Putamen (tissue), 1 donor: ENCODE measurements at places on chromosomes 4 and X.

DNA sequence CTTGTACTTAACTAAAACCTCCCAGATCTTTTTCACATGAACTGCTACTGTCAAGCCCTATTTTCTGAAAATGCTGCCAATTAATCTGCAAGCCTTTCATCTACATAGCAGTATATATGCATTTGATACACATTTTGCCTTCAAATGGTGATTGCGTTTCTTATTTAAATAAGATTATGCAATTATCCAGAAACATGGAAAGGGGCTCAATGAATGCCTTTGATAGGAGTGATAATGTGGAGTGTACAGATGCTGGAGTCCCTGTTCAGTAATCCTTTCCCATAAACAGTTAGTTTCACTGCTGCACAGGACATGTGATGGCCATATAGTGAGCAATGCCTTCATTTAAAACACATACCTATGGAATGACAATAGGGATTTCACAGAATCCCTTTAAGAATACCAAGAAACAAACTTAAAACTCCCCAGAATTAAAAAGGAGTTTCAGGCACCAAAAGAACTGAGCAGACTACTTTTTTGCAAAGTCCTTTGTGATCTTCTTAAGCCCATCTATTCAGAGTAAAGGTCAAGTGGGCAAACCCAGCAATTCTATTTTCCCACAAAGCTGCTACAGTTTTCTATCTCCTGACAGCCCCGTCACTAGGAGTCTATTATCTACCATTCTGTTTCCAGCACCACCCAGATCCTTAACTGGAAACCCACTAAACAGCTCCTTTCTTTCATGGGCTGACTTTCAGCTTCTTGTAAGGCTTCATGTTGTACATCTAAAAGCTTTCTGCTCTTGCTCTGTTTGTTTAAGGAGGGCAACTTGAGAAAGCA lies 120.3 kb downstream of the UNC5C start:
- DNase-seq = no peak

DNA sequence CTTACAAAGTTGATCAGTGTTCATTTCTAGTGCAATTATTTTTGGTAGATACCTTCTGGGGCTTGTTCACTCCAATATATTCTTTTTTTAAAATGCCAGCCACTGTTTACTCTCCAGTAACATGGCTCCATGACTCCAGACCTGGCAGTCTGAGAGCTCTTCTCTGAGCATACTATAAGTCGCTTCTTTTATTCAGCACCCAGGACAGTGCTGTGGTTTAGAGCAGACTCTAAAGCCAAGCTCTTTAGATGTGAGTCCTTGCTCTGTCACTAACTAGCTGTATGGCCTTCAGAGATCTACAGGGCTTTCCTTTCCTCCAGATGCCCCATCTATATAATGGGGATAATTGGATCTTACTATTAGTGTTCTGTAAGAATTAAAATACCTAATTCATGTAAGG lies 200.2 kb upstream of the FAM241A start:
- DNase-seq = no peak

DNA sequence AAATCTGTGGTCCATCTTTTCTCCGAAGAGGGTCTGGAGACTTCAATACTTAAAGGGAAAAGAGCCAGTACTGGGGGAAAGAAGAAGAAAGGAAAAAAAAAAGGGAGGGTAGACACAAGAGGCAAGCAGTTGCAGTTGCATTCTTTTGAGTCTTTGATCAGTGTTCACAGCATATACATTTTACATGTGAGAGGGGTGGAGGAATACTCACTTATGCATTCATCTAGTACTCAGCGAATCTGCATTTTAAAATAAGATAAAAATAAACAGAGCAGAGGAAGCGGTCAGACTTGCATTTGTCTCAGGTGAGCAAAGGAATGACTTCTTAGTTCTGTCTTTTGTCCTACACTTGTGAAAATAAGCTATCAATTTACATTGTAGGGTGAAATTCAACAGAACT lies 275.6 kb downstream of the SLC7A11 start:
- DNase-seq = no peak

- no peak for DNase-seq
These were observed 12.0 kb downstream of the BST1 start for GRCh38 chr4:15714646-15715435.

DNA sequence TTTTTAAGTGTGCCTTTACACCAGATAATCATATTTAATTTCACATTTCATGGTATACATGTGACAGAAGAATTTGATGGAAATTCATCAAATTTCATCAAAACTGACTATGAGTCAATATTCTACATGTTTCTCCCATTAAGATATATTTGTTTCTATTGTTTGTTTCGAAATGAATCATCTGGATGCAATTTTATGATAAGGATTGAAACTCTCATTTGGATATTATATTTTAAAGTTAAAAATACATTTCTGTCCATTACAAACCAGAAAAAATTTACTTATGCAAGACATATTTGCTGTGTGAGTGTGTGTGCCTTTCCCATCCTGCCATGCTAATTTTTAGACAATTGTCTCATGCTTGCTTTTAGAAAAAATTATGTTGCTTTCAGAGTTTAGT lies 52.2 kb downstream of the SULT1B1 start:
- no peak for DNase-seq

- no peak for DNase-seq
These were observed 744.0 kb downstream of the FSTL5 start for GRCh38 chr4:161419822-161420221.

DNA sequence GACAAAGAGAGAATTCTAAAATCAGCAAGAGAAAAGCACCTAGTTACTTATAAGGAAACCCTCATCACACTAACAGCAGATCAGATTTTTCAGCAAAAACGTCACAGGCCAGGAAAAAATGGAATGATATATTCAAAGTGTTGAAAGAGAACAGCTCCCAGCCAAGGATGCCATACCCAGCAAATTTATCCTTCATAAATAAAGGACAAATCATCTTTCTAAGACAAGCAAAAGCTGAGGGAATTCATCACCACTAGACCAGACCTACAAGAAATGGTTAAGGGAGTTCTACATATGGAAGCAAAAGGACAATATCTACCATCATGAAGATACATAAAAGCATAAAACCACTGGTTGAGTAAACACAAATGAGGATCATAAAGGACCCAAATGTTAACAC lies 53.6 kb downstream of the MANBA start:
- no peak for DNase-seq

DNA sequence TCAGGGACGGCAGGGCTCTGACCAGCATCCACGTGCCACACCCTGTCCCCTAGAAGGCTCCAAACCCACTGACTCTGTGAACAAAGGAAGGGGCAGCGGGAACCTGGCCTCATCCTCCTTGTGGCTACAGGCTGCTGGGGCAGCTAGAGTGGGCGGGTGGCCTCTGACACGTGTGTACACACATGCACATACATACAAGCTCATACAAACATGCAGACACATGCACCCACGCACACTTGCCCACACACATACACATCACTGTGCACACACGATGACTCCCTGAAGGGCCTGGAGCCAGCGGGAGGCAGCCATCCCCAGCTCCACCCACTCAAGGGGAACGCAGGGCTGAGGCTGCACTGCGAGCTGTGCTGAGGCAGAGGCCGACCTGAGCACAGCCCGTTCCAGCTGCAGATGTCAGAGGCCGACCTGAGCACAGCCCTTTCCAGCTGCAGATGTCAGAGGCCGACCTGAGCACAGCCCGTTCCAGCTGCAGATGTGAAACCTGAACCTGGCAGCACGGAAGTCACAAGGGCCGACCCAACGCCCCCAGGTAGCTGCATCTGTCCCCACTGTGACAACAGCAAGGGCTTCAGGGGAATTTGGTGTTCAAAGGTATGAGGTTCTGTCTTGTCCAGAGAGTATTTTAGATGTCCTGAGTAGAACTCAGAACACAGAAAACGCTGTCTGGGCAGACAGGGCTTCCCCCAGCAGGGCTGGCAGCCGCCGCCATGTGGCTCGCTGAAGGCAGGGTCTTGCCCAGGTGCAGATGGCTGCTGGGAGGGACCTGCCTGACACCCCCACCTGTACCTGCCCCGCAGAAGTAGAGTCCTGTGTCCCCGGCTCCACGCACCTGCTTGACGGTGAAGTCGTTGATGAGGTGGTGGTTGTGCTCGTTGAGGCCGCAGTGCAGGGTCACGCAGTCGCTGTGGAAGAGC lies 33.5 kb downstream of the CTBP1 start:
- DNase-seq = no peak

- DNase-seq = no peak
These were observed 492.1 kb downstream of the IL15 start for GRCh38 chr4:142128529-142128928.

- no peak for DNase-seq
These were observed 65.4 kb downstream of the HTRA3 start for GRCh38 chr4:8334786-8335460.

DNA sequence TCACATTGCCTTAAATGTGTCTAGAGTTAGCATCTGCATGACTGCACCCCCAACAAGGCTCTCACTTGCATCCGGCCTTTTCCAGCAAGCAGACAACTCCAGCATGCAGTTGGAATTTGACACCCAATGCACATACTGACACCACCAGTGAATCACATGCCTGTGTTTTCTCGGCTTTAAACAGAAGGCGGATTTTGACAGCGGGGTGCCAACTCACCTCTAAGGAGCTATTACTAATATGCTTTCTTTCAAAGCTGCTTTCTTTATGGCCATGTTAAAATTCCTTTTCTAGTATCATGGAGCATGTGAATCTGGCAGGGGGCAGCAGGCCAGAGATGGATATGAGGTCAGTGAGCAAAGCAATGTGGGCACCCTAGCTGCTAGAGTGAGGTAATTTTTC lies 78.0 kb upstream of the CLNK start:
- DNase-seq = no peak

DNA sequence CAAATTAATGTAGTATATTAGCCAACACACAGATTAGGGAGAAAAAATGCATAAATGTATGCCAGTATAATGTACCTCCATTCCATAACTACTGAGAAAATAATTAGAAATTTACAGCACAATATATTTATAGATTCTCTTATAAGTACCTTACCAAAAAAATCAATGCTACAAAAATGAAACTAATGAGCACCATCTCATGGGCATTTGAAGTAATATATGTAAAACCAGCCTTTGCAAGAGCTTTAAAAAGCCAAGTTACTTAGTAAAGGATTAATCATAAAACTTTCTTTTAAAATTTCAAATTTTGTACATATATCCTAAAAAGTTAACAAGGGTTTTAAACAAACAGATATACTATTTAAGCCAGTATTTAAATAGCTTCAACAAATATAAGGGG lies 43.2 kb downstream of the LRBA start:
- no peak for DNase-seq

DNA sequence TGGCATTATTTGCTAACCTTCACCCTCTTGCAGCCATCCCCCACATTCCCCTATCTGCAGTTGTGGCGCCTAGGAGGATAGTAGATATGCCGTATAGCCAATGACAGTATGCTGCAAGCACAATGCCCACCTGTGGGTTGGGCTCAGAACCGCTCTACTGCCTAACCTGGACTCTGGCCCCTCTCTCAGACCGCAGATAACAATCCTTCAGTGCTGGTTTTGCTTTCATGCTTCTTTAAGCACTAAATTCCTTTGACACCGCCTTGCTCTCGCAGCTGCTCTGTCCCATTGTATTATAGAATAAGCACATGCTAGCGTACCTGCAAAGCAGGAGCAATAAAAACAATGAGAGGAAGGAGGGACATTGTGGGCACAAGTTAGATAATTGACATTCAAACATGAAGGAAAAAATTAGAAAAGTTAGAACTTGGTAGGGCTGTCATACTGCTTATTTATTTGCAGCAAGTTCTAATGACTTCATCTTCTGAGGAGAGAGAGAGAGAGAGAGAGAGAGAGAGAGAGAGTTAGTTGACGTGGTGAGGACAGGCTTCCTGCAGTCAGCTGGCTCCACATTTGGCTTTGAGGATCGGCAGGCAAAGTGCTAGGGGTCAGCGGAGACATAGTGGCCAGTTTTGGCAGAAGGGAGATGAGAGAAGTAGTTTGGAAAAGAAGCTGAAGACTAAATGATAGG lies 55.8 kb downstream of the WWC2 start:
- DNase-seq = no peak
